ENCODE measurements at places on chromosomes 12 and 14.

GRCh38 chr12:132342251-132343227 is 13.2 kb upstream of the GALNT9 start:
- DNase-seq: no peak

- no peak for DNase-seq
Measured at GRCh38 chr14:55302367-55303124, 31.3 kb downstream of the FBXO34 start.

DNA sequence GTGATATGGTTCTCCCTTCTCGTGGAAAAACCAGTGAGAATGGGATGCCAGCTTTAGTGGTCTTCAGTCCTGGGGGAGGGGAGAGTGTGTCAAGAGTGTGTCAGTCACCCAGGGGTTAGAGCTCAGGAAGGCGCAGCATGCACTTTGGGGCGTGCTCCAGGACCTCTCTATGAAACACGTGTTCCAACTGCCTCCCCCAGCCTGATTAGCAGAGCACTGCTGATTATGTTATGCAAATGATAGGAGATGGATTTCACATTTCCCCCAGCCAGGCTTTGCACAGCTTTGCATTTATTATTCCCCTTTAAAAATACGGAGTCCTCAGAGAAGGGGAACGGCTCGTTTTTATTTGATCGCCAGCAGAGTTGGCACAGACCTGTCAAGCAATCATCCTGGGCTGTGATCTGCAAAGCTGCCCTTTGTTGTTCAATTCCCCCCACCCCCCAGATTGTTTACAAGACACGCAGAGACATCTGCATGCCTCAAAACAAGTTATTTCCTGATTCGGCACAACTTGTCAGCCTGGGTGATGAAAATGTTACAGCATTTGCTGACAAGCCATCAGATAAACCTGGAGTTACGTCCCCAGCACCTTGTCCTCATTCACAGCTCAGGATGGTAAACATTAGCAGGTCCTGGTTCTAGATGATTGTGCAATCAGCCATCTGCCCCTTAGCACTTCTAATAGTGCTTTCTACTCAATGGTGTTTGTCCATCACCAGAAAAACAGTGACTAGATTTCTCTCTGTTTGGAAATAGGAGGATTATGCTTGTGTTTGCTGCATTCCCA is 196.5 kb downstream of the NOVA1 start:
- no peak for DNase-seq

- DNase-seq: no peak
Measured at GRCh38 chr14:103016071-103016470, 41.3 kb downstream of the CDC42BPB start.

GRCh38 chr14:31283578-31284252 is 76.1 kb upstream of the HECTD1 start:
- DNase-seq: no peak

GRCh38 chr12:113945174-113946173 is 20.7 kb downstream of the RBM19 start:
- DNase-seq: no peak

GRCh38 chr12:21678959-21679358 is 21.3 kb upstream of the LDHB start:
- DNase-seq: no peak

GRCh38 chr12:27964123-27964522 is 8.4 kb downstream of the PTHLH start:
- DNase-seq: no peak

- no peak for DNase-seq
Measured at GRCh38 chr14:89650077-89650978, 233.3 kb upstream of the FOXN3 start.

Measured in CD4-positive, alpha-beta T cell treated with Interleukin-15 for 4 hours (primary cell).